ENCODE measurements at places on chromosomes 5 and 9.

- no peak for DNase-seq
Observed at GRCh38 chr5:148469501-148469935, 85.8 kb downstream of the FBXO38 start.

- DNase-seq, result no peak
Observed at GRCh38 chr5:150585781-150586341, 54.6 kb upstream of the SYNPO start.

DNA sequence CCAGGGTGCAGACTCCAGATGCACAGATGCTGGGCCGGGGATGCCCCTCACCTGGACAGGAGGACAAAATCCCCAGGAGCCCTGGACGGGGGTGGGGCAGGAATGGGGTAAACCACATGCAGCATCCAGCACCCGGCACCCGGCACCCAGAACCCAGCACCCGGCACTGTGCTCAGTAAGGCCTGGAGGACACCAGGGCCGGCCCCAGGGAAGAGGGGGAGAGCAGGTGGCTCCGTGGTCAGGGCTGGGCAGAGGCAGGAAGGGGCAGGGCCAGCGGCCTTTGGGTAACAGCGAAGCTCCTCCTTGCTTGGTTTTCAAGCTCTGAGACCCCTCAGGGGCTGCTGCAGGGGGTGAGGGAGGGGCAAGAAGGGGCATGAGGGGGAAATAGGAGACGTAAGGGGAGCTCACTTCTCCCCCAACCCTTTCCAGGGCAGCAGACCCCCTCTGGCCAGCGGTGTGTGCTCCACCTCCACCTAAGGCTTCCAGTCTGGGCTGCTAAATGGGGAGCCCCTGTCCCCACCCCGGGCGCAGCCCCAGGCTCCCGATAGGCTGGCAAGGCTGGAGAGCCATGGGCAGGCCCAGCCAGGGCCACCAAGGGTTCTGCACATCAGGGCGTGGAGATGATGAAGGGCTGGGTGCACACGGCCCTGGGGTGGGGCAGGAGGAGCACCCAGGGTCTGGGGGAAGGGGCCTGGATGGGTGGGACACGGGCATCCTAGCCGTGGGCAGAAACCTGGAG lies 17.8 kb upstream of the SLC6A19 start:
- DNase-seq, result no peak

DNA sequence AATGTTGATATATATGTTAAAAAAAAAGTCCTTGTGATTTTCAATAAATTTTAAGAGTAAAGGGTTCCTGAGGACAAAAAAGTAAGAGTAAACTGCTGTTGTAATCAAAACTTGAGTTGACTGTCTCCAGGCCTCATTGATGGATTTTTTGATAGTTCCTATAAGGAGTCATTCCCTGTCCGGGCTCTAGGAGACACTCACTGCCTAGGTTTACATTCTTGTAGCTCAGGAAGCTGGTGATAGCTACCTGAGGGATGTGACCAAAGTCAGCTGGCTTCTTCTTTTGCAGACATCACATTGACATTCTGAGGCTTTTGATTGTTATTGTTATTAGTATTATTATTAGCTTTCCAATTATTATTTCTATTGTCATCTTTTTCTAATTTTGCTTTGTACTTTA lies 116.5 kb upstream of the FBXL7 start:
- no peak for DNase-seq

DNA sequence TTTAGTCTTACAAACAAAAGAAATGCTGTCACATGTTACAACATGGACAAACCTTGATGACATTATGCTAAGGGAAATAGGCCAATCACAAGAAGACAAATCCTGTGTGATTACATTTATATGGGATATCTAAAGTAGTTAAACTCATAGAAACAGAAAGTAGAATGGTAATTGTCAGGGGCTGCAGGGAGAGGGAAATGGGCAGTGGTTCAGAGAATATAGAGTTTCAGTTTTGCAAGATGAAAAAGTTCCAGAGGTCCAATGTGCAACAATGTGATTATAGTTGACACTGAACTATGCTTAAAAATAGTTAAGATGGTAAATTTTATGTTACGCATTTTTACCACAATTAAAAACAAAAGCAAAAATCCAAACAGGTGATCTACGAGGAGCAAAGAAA lies 265.5 kb downstream of the NDUFS4 start:
- DNase-seq, result no peak

DNA sequence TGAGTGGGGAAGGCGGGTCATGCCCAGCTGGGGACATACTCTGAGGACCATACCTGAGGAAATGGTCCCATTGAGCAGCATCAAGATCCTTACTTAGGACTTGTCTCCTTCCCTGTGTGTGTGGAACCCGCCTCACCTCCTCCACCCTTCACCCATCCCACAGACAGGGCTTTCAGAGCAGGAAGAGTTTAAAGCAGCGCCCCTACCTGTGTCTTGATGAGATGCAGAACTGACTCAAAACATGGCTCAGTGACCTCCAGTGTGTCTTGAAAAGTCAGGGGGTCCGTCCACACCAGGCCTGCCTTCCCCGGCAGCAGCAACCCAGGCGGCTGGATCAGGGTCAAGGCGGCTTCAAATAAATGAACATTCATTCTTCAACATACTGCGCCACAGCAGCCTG lies 38.4 kb downstream of the PLAC8L1 start:
- DNase-seq, result no peak

GRCh38 chr9:108356806-108357205 lies 499.0 kb downstream of the ACTL7B start:
- DNase-seq, result no peak

DNA sequence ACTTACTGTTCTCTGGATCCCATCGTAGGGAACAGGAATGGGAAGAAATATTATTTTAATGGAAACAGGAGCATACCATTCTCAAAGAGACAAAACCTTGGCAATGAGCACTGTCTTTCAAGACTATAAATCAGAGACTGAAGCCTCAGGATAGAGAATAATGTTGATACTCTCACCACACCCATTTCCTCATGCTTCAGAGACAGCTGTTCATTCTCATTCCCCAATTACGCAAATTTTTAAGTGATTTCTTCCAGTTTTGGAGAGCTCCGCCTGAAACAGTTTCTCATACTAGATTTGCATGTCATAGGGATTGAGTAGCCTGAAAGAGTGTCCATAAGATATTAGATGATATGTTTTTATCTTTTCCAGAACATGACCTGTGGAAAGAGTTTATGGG lies 290.5 kb upstream of the RASA1 start:
- DNase-seq, result no peak

GRCh38 chr9:72173080-72173479 lies 23.8 kb downstream of the GDA start:
- DNase-seq, result no peak

- DNase-seq, result no peak
Observed at GRCh38 chr9:127865645-127866464, 11.4 kb upstream of the ENG start.

DNA sequence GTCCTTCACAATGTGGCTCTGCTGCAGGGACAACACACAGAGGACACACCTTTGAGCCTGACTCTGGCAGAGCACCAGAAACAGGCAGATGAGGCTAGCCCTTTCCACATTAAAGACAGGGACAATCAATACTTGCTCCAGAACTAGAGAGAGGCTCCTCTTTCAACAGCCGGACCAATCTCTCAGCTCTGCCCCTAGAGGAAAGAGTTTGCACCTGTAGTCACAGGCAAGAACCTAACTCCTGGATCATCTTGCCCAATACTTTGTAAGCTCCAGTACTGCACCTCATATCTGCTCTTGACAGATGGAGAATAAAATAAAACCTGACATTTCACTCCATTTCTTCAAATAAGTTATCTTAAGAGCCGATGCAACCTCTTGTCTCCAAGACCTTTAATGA lies 52.1 kb downstream of the EPB41L4A start:
- DNase-seq, result no peak

- no peak for DNase-seq
Observed at GRCh38 chr9:78074385-78075291, 43.0 kb upstream of the GNAQ start.

GRCh38 chr5:133456933-133457402 lies 155.4 kb downstream of the FSTL4 start:
- no peak for DNase-seq

- DNase-seq, result no peak
Observed at GRCh38 chr5:82905986-82906385, 171.2 kb downstream of the TMEM167A start.

DNA sequence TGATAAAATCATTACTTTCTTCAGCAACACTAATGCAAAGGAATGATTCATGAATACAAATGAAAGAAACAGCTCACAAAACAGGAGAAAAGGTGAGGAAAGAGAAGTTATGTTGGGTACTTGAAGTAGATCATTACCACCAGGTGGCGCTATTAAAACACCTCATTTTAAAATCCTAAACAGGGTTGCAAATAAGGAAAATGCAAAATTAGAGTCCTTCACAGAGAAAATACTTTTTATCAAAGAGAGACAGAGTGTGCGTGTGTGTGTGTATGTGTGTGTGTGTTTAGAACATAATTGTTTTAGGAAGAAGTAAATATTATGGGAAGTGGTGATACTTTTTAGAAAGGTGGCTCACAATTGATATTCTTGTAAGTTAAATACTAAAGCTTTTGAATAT lies 49.5 kb upstream of the CD180 start:
- no peak for DNase-seq

DNA sequence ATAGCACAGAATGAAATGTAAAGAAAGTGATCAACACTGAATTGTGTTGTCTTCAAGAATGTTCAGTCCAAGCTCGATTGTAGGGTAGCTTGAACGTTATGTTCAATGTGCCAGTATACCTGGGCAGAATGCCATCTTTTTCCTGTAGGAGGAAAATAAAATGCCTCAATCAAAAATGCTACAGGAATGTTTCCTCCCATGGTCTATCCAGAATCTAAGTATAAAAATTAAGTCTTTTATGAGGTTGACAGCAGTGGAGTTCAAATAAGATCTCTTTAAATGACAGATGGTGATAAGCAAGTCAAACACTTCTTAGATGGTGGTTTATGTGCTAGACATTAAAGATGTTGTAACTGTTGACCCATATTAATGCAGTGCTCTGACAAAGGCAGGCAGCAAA lies 488.6 kb downstream of the CSNK1G3 start:
- DNase-seq, result no peak

DNA sequence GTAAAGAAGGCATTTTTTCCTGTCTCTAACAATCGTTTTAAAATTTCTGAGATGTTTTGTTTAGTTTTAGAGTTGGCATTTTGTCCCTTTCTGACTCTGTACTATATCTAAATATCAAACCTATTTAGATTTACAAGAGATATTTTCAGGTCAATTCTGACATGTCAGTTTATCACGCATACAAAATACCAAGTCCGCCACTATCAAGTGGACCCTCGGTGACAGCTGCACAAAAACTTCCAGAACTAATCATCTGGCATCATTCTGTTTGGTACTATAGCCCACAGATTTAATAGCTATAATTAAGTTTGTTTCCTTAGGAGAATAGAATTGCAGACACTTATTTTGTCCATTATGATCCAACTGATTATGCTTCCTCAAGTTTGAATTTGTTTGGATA lies 1278.2 kb downstream of the CDH12 start:
- DNase-seq, result no peak

DNA sequence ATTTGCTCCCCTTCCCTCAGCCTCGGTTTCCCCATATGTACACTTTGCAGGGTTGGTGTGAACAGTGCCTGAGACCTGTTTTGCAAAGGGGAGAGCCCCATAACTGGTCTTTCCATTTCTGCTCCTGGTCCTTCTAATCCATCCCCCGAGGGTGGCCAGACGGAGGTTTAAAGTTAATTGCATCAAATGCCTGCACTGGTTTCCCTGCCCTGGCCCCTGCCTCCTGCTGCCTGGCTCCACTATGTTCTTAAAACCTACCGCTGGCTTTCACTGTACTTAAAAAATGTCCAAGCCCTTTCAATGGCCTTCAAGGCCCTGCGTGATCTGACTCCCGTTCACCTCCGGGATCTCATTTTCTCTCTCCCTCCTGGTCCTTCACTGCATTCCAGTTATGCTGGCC lies 183.0 kb downstream of the RGS3 start:
- no peak for DNase-seq

DNA sequence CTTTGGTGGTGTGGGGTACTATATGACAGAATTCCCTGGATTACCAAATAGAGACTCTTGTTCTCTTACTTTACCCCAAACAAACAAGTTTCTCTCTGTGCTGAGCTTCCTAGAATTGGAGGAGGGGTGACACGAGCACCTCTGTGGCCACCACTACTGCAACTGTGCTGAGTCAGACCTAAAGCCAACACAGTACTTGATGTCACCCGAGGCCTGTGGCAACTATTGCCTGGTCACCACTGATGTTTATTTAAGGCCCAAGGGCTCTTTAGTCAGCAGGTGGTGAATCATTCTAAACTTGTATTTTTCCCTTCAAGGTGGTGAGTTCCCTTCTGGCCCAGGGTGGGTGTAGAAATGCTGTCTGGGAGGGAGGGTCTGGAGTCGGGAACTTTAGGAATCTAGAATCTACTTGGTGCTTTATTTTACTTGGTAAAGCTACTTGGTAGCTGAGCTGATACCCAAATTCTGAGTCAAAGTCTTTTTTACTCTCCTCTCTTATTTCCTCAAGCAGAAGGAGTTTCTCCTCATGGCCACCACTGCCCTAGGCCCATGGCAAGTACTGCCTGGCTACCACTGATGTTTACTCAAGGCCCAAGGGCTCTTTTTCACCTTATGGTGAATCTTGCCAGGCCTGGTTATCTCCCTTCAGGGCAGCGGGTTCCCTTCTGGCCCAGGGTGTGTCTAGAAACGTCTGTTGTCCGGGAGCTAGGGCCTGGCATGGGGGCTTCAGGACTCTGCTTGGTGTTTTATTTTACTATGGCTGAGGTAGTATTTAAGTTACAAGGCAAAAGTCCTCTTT lies 9.8 kb downstream of the LURAP1L start:
- DNase-seq, result no peak

GRCh38 chr9:118121361-118121760 lies 417.2 kb downstream of the TLR4 start:
- no peak for DNase-seq

DNA sequence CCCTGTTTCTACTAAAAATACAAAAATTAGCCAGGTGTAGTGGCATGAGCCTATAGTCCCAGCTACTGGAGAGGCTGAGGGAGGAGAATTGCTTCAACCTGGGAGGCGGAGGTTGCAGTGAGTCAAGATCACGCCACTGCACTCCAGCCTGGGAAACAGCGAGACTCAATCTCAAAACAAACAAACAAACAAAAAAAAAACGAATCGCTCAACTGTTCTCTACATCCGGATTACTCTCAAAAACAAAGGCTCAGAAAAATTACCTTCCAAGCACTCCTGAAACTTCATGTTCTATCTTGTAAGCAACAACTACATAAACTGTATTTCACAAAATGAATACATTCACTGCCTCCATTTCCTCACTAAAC lies 14.0 kb downstream of the UBAP2 start:
- DNase-seq, result no peak

Measured in activated CD4-positive, alpha-beta T cell treated with anti-CD3 and anti-CD28 coated beads, Interleukin-2, amount 50 U/mL, for 4 hours (primary cell).